Fibroblast of lung (primary cell): ENCODE measurements at places on chromosomes 6 and 20.

DNA sequence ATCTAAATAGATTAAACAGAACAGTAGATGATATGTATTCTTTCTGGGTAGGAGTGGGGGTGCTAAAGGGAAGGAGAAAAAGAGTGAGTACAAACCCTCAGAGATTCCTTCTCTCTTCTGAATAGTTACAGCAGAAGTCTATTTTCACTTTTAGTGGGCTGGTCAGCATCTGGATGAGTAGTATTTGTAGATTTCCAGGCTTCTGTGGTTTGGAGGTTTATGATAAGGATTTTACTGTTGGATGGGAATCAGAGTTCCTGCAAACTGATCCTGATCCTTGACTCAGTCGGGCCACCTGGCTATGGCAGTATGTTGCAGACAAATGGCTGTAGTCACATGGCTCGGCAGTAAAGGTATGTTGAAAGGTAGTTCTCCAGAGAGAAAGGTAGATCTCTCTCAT lies 84.3 kb upstream of the IFNGR1 start:
- H3K4me3 ChIP-seq = no peak overlapping the region
- peaks cover 2% of the 10 kb centered on the region for H3K27me3 ChIP-seq
- H3K27ac ChIP-seq = no peak overlapping the region
- peak; percentile 50 for DNase-seq
- no peaks in the 10 kb centered on the region for H3K36me3 ChIP-seq
- H3K4me1 ChIP-seq = no peaks in the 10 kb centered on the region

DNA sequence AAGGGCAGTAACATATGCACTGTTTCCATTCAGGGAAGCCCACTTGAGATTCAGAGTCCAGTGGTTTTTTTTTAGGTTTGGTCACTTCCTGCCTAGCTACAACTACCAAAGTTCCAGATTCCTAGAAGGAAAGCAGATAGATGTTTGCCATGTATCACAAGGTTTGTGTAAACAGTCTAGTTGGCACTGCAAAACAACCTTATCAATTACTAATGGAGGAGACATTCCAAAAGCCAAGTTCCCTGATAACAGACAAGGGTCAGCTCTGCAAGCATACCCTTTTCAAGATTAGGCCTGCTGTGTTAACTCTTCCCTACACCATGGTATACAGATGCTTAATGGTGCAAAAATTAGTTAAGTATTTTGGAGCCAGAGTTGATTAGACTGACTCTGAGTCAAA lies 141.3 kb upstream of the GLP1R start:
- no peak for DNase-seq
- H3K27ac ChIP-seq = no peak overlapping the region
- H3K36me3 ChIP-seq = no peaks in the 10 kb centered on the region
- no peaks in the 10 kb centered on the region for H3K27me3 ChIP-seq
- H3K4me1 ChIP-seq = no peaks in the 10 kb centered on the region

GRCh38 chr6:54335871-54336270 lies 27.6 kb downstream of the TINAG start:
- peak overlapping the region; percentile 31 for H3K27ac ChIP-seq
- no peaks in the 10 kb centered on the region for H3K36me3 ChIP-seq
- H3K4me3 ChIP-seq = no peak overlapping the region
- H3K27me3 ChIP-seq = no peaks in the 10 kb centered on the region
- H3K4me1 ChIP-seq = no peaks in the 10 kb centered on the region

DNA sequence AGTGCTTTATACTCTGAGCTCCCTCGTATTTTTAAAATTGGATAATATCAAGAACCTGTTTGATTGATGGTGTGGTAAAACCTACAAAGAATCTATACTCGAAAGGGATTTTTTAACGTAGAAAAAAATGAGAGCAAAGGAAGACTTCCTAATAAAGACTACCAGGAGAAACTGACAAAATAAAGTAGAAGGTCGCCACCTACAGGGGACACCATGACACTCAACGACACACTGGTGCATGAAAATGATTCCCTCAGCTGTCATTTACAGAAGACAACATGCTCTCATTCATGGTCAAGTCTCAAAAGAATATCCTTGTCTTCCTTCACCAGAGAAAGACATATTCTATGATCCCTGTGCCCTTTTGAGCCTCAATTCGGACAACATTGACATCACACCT lies 10.1 kb upstream of the NHSL1 start:
- H3K27ac ChIP-seq = no peak overlapping the region
- peak; percentile 66 for DNase-seq
- no peaks in the 10 kb centered on the region for H3K27me3 ChIP-seq
- H3K36me3 ChIP-seq = no peaks in the 10 kb centered on the region
- no peak overlapping the region for H3K4me3 ChIP-seq
- no peaks in the 10 kb centered on the region for H3K4me1 ChIP-seq

- no peak for DNase-seq
- no peaks in the 10 kb centered on the region for H3K36me3 ChIP-seq
- no peaks in the 10 kb centered on the region for H3K4me1 ChIP-seq
- peaks cover 9% of the 10 kb centered on the region for H3K27me3 ChIP-seq
- no peak overlapping the region for H3K4me3 ChIP-seq
Observed at GRCh38 chr20:32528171-32528891, 56.8 kb downstream of the NOL4L start.

DNA sequence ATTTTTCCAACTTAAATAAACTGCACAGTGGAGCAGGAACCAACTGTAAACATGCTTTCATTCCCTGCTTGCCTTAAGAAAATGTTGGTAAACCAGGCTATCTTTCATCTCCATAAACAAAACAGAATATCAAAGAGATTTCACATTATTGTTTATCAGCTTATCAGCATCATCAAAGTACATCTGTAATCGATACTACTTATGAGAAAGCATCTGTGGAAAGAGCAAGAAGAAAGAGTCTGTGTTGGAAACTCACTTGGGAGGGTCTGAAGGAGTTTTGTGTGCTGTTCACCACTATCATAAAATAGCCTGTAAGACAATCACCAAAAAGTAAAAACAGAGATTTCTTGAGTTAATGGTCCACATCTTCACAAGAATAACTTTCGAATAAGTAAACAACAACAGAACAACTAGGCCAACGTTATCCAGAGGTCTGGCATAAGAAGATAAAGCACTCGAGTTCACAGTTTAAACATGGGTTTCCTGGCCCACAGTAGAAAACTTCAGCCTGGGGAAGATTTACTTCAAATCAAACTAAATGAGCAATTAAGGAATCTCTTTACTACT lies 47.9 kb downstream of the EPB41L2 start:
- no peak for DNase-seq
- no peaks in the 10 kb centered on the region for H3K27me3 ChIP-seq
- no peak overlapping the region for H3K4me3 ChIP-seq
- no peak overlapping the region for H3K27ac ChIP-seq
- H3K36me3 ChIP-seq = no peaks in the 10 kb centered on the region

GRCh38 chr6:14348389-14348788 lies 230.8 kb downstream of the CD83 start:
- H3K4me1 ChIP-seq = no peaks in the 10 kb centered on the region
- no peaks in the 10 kb centered on the region for H3K27me3 ChIP-seq
- no peak overlapping the region for H3K27ac ChIP-seq
- no peaks in the 10 kb centered on the region for H3K36me3 ChIP-seq
- no peak overlapping the region for H3K4me3 ChIP-seq

DNA sequence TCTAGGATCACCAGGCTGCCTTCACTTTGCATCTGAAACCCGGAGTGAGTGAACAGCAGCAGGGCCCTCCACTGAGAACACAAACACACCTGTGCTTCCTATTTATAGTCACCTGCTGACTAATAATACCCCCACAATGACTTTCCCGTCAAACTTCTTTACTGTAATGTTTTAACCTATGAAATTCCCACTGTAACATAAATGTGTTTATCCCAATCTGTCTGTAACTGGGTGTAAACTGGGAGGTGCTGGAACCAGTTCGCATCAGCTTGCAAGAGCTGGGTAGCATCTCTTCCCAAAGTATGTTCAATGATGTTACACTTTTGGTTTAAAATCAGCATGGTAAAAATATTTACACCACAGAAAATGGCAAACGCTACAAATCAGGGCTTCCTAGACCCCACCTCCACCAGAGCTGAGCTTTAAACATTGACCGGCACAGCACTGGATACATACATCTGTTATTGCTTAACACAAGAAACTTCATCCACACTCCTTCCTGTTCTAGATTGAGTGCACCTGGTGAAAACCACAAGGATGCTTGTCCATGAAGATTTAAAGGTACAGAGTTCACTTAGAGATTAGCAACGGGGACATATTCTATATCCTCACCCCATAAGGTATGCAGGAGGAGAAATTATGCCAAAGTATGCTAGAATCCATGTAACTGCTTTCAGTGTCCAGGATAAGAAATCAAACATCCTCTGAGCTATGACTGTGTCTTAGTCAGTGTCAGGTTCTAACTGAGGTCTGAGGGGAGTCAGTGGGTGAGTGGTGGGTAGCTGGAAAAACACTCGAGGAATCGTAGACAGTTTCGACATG lies 79.0 kb downstream of the ALDH8A1 start:
- H3K4me3 ChIP-seq = no peak overlapping the region
- H3K27me3 ChIP-seq = no peaks in the 10 kb centered on the region
- no peaks in the 10 kb centered on the region for H3K36me3 ChIP-seq
- H3K27ac ChIP-seq = no peak overlapping the region
- peak; percentile 51 for DNase-seq
- no peaks in the 10 kb centered on the region for H3K4me1 ChIP-seq

DNA sequence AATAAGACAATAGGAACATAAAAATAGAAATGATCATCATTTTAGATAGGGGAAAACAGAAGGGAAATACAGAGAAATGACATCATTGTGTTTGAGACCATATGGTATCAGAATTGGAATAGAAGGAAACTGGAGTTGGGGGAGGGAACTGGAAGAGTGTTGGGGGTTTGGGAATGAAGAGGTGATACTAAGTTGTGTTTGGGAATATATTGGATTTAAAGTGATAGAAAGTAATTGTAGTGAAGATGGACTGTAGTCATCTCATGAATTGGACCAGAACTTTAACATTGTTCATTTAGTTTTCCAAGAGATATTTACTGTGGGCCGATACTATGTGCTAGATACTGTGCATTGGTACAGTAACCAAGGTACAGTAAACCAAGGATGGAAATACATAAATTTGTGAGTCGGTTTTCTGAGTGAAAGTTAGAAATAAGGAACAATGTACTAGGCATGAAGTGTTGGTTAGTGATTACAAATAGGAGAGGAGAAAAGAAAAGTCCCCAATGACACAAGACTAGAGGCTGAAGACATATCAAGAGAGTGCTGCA lies 32.3 kb downstream of the KCNQ5 start:
- no peaks in the 10 kb centered on the region for H3K27me3 ChIP-seq
- no peak overlapping the region for H3K4me3 ChIP-seq
- H3K4me1 ChIP-seq = peaks cover 3% of the 10 kb centered on the region

DNA sequence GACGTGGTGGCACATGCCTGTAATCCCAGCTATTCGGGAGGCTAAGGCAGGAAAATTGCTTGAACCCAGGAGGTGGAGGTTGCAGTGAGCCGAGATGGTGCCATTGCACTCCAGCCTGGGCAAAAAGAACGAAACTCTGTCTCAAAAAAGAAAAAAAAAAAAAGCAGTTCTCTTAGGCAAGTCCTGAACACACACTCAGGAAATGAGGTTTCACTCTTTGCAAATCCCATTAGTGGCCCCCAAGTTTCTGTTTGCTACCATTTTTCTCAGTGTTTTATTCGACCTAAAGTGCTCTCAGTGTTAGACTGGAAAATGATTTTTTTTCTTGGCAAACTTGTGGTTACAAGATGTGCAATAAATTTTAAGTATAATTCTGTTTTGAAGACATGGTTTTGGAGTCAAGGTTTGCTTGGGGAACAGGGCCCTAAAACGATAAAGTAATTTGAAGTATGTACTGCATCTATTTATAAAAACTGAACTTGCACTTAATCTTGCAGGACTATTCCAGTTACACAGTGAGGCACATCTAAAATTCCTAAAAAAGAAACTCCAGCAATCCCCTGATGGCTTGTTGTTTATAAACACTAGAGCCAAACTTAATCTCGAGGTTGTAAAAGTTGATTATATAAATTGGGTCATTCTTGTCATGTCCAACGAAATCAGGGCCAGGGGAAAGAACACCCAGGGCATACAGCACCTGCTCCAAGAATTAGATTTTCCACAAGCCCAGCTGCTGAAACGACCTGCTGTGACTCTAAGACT lies 42.6 kb downstream of the MAP1LC3A start:
- H3K4me1 ChIP-seq = no peaks in the 10 kb centered on the region
- no peaks in the 10 kb centered on the region for H3K27me3 ChIP-seq
- no peak overlapping the region for H3K27ac ChIP-seq
- H3K36me3 ChIP-seq = no peaks in the 10 kb centered on the region
- no peak for DNase-seq

DNA sequence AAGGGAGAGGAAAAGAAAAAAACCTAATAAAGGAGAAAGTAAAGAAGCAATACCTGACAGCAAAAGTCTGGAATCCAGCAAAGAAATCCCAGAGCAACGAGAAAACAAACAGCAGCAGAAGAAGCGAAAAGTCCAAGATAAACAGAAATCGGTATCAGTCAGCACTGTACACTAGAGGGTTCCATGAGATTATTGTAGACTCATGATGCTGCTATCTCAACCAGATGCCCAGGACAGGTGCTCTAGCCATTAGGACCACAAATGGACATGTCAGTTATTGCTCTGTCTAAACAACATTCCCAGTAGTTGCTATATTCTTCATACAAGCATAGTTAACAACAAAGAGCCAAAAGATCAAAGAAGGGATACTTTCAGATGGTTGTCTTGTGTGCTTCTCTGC lies 70.8 kb upstream of the RNF146 start:
- peaks cover 2% of the 10 kb centered on the region for H3K4me1 ChIP-seq
- no peaks in the 10 kb centered on the region for H3K36me3 ChIP-seq
- H3K27me3 ChIP-seq = no peaks in the 10 kb centered on the region
- no peak overlapping the region for H3K27ac ChIP-seq
- H3K4me3 ChIP-seq = no peak overlapping the region

DNA sequence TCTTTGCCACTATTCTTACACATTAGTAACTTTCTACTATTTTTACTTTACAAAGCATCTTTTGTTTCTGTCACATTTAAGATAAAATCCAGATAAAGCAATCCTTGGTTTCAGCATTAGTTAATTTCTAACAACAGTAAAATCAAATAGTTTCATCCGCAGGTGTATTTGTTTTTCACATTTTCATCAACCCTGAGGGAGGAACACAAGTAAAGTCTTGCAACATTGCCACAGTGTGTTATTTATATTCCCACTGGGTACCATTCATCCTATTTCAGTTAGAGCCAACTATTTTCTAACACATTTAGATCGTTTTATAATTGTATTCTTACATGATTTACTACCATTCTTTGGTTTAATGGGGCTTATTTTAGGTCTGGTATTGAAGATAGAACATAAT lies 908.7 kb upstream of the CITED2 start:
- H3K4me3 ChIP-seq = no peak overlapping the region
- H3K36me3 ChIP-seq = no peaks in the 10 kb centered on the region
- no peaks in the 10 kb centered on the region for H3K27me3 ChIP-seq
- no peak overlapping the region for H3K27ac ChIP-seq
- DNase-seq = no peak

GRCh38 chr20:45940469-45940868 lies 6.0 kb downstream of the PCIF1 start:
- DNase-seq = no peak
- no peak overlapping the region for H3K27ac ChIP-seq
- H3K4me3 ChIP-seq = no peak overlapping the region
- peaks cover 2% of the 10 kb centered on the region for H3K4me1 ChIP-seq

DNA sequence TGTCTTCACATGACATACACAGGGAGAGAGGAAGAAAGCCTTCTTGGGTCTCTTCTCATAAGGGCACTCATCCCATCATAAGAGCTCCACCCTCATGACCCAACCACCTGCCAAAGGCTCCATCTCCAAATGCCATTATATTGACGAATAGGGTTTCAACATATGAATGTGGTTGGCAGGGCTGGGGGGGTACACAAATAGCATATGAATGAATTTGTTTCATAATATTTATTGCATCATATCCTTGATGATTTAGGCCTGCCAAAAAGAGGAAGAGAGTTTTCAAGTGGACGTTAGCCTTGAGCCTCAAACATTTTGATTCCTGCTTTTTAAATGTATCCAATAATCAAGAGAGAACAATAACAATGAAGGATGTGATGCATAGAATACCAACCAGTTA lies 26.2 kb upstream of the OPRM1 start:
- no peaks in the 10 kb centered on the region for H3K27me3 ChIP-seq
- no peak for DNase-seq
- H3K36me3 ChIP-seq = no peaks in the 10 kb centered on the region
- H3K4me3 ChIP-seq = no peak overlapping the region
- no peaks in the 10 kb centered on the region for H3K4me1 ChIP-seq
